Fibroblast of villous mesenchyme (primary cell): ENCODE measurements at places on chromosomes 11 and 22. TPM values are rescaled to one million over a fixed set of nuclear protein-coding genes. Genes with fewer than 3 reads are reported as not detected.

Gene OR2AG2
- under 0.01 and 0.32 TPM in 2 replicates for total RNA-seq

DNA sequence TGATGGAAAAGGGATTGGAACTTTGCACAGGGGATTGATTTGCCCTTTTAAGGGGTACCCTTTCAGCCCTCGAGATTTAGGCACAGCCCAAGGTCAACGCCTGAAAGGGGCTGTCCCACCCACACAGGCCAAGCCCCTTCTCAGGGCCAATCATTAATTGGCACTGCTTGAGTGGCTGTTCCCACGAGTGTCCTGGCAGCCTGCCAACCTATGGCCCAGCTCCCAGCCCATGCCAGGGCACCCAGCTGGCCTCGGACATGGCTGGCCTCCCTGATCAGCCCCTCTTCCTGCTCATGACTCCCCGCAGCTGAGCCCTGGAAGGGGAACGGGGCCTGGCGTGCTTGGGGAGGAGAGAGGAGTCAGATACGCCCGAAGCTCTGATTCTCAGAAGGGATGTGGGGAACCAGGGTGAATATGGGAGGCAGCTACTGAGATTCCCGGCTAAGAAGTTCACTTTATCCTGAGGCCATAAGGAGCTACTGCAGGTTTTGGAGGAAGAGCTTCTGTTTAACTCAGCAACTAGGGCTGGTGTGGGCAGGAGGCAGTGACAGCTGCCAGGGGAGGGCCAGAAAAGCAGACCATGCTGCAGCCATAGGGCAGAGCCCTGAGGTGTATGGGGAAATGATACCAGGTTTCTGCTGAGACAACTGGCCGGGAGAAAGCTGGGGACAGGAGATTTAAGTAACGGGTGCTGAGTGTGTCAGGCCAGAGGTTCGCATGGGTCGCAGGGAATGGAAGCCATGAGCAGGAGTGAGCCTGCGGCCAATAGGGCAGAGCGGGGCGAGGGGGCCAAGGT is 30.0 kb downstream of the WNT7B start:
- no peak for DNase-seq

DNA sequence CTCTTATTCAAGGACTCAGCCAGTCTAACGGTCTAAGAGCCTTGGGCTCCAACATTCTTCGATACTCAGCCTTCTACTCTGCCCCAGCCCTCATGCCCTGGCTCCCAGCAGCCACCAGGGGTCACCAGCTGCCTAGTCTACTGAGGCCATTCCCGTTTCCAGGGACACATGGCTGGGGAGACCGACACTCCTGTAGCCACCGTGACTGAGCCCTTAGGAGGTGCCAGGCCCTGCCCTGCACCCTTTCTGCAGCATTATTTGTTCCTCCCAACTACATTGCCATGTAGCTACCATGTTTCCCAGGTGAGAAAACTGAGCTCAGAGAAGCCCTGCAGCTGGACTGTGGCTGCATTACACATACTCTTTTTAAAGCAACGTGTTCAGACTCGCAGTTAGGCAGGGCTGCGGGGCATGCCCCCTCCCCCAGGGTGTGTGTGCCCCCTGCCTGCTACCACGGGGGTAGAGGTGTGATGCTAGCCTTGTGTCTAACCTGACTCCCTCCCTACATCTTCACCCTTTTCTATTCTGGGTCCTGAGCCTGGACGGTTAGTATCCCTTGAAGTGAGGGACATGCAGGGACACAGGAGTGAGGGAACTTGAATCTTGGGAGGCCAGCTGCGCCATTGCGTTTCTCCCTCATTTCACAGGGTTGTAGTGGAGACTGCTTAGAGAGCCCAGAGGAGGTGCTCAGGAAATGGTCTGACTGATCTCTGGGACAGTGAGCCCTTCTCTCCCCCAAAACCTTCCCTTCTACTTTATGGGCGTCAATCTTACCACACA is 17.5 kb downstream of the ATG16L2 start:
- DNase-seq = peak; percentile 80

- DNase-seq = no peak
Measured at GRCh38 chr11:19734171-19734570, 21.5 kb downstream of the NAV2 start.

DNA sequence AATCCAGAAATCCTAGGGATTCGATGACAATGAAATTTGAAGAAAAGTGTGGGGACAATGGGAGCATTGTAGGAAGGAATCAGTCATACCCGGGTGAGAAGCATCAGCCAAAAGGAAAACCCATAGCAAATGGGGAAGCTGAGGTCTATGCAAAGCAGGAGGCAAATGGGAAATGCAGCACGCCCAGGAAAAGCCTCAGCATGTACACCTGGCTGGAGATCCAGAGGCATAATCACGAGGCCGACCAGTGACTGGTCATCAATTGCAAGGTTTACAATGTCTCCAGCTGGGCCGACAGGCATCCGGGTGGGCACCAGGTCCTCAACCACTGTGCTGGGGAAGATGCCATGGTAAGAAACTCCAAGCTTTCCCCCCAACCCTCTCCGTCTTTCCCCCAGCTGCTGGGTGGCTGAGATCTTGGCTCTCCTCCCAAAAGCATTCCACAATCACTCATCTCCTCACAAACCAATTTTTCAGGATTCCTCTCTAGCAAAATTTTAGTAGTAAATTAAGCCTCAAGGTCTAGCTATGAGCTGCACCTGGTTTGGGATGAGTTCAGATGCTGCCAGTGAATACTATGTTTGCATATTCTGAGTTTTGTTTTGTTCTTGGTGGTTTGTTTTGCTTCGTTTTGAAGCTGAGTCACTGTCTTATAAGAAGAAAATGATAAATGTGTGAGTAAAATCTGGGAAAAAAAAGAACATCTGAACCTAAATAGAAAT is 98.0 kb upstream of the OR5AK2 start:
- DNase-seq = no peak

GRCh38 chr22:45754822-45755221 is 83.2 kb downstream of the ATXN10 start:
- no peak for DNase-seq

DNA sequence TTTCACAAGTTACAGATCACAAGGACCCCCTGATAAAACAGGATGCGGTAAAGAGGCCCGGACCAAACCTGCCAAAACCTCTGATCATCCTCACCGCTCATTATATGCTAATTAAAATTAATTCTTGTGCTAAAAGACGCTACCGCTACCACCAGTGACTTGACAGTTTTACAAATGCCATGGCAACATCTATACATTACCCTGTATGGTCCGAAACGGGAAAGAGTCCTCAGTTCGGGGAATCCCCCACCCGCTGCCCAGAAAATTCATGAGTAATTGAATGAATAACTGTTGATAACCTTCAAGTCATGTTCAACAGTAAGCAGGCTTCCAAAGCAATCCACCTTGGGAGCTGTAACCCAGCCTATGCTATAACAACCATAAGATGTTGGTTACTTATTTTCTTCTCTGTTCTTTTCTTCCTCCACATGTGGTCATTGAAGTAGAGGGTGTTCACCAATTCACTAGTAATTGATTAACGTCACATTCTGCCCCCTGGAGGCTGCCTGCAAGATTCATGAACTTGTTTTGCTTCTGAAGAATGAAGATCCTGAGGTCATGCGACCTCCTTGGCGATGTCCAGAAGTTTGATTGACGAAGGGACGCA is 20.6 kb downstream of the APOBEC3H start:
- DNase-seq = peak; percentile 71

DNA sequence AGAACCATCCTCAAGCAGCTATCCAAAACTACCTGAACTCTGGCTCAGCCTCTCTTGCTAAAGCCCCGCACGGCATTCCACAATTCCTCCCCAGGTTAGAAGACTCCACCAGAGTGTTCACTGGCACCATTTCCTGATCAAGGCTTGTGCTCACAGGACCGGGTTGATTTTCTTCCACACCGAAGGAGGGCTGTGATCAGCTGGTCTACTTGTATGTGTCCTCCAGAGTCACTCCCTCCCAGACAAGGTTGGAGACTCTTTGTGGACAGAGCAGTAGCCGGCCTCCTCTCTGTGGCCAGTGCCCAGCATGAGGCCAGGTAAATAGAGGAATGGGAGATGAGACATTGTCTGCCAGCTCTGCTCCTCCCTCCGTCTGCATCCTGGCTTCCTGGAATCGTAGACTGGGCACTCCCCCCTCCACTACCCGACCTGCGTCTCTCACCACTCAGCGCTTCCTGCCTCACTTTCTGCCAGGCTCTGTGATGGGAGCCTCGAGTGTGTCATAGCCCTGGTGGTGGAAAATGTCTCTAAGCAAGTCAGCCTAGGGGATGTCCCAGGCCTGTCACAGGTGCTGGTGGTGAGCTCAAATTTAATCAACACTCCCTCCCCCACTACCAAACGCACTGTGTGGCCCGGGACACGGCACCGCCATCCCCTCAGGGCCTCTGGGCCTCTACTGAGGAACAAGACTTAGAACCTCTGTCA is 12.5 kb upstream of the TMPRSS6 start:
- peak; percentile 9 for DNase-seq

Gene ZC3H12C
- 7.4 and 15.5 TPM in 2 replicates for total RNA-seq

GRCh38 chr22:22424210-22424800 is 84.2 kb downstream of the ZNF280B start:
- peak; percentile 2 for DNase-seq
